ENCODE measurements at places on chromosomes 12 and 14.
A peak's percentile ranks its signal among the peaks of the same experiment; 100 is the strongest.

- DNase-seq = no peak
These were observed 119.4 kb downstream of the KTN1 start for GRCh38 chr14:55699131-55700057.

GRCh38 chr12:32379213-32379612, 20.1 kb upstream of the FGD4 start:
- no peak for DNase-seq

DNA sequence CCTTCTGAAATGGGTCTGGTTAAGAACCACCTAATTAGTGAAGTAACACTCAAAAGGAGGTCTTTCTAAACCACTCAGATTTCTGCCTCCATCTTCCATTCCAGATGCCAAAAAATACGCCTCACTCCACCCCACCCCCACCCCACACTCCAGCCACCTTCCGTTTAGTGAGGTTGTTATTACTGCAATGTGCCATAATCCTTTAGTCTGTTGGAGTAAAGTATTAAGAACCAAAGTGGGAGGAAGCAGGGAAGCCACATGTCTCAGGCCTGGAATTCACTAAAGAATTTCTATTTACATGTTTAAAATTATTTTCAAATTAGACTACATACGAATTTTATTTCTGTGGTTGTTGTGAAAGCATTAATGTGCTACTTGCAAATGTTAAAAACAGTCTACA, 7.4 kb downstream of the KIF21A start:
- no peak for DNase-seq

DNA sequence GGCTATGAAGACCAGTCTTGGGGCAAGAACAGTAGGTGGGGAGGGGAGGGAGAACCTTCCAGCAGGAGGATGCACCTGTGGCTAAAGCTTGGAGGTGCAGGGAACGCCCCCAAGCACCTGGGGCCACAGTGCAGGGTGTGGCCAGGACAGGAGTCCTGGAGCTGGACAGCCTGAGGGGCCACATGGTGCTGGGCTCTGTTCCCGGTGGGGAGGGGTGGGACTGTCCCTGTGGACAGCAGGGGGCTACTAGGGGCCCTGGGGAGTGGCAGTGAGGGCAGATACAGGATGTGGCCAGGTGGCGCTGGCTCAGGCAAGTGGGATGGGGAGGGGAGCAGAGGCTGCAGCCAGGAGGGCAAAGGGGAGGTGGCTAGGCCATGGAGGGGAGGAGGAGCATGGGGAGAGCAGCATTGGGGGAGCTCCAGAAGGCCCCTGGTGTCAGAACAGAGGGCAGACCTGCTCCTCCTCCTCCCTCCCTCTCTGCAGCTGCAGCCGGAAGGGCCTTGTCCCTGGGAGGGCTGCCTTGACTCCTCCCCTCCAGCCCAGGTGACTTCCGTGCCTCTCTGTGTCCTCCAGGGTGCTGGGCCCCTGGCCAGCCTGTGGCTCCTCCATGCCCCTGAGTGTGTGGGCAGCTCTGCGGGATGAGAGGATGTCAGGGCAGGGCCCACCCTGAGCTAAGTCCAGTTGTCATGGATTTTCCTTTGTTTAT, 68.4 kb upstream of the DLK1 start:
- no peak for DNase-seq

GRCh38 chr12:108616941-108617858, 16.5 kb downstream of the SELPLG start:
- DNase-seq = peak; percentile 23

GRCh38 chr12:57940052-57940914, 1.1 kb upstream of the ATP23 start:
- DNase-seq = no peak

DNA sequence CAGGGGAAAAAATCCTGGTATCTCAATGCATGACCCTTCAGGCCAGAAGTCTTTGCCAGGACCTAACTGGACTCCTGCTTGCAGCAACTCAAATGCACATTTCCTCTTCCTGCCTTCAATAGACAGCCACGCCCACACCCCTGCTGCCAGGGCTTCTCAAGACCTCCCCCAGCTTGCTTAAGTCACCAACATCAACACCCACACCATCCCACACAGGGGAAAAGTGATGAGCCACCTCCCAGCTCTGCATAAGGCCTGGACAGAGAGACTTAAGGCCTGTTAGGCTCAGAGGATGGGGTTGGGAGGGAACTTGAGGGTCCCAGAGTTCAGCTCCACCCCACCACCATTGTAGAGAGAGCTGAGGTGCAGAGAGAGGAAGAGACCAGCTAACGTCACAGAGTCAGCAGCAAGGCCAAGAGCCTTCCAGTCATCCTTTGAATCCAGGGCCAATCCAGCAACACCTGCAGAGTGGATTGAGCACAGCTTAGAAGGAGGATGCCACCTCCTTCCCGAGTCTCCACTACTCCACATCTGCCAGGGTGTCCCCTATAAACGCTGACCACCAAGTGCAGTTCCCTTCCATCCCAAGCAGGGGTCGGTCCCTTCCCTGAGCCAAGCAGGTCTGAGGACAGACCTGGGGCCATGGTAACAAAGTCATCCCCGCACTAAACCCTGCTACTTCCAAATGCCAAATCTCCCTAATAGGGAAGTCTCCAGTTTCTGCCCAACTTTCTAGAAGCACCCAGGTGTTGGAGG, 50.0 kb downstream of the KDM2B start:
- DNase-seq = peak; percentile 85

DNA sequence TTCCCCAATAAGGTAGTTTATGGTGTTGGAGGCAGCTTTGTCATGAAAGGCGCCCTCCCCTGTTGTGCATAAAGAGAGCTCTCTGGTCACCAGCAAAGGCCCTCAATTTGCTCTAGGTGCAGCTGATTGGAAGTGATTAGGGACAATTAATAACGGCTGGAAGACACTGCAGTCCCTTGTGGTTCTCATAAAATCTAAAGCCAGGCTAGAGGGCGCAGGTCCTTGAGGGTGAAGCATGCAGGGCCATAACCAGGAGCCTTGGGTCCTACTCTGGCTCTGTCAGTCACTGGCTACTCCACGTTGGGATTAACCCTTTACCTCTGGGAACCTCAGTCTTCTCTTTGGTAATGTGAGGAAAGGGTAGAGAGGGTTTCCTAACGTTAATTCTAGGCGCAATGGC, 1.9 kb downstream of the DAAM1 start:
- DNase-seq = peak; percentile 38

GRCh38 chr12:15546102-15546701, 223.9 kb downstream of the PTPRO start:
- peak; percentile 76 for DNase-seq

DNA sequence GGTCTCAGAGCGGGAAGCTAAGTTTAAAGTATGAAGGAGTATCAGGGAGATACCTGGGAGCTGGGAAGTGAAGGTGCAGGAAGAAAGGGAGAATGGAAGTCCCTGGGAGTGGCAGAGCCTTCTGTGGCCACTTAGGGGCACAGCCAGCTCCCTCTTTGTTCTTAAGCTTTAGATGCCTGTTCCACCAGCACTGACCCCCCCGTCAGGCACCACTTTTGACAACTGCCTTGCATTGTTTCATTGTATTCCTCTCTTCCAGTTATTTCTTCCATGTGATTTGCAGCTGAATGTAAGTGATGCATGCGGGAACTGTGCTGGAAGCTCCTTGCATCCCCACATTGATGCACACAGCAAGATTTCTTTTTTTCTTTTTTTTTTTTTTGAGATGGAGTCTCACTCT, 2.6 kb downstream of the GALNT16 start:
- no peak for DNase-seq

- no peak for DNase-seq
These were observed 34.5 kb downstream of the PRKCH start for GRCh38 chr14:61355892-61356325.

- DNase-seq = peak; percentile 86
These were observed 50.3 kb upstream of the SRSF5 start for GRCh38 chr14:69716478-69717187.

- DNase-seq = no peak
These were observed 65.8 kb upstream of the RASSF3 start for GRCh38 chr12:64544371-64545080.

DNA sequence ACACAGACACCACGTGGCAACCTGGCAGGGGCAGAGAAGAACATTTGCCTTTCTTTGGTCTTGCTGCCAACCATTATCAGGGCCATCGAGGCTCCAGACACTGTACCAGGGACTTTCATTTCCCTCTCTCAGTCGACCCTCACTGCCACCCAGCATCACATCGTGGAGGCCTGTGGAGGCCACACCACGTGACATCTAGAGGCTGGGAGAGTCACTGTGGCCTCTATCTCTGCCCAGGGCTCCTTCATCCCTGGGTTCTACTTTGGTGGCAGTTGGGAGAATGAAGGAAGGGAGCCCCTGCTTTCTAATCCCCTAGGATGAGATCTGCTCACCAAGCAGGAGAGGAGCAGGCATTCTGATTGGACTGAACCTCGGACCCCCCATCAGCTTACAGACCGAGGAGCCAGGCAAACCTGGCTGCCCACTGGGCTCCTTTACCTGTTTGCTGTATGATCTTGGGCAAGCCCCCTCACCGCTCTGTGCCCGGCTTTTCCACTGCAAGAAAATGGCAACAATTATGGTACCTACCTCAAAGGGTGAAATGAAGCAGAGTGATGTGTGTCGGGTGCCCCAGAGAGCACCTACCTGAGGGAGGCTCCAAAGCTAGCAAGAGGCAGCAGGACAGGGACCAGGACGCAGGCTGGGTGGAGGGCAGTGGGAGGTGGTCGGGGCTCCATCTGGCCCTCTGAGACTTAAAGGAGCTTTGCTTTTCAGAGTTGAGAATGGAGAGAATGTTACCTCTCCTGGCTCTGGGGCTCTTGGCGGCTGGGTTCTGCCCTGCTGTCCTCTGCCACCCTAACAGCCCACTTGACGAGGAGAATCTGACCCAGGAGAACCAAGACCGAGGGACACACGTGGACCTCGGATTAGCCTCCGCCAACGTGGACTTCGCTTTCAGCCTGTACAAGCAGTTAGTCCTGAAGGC, 1.8 kb downstream of the SERPINA3 start:
- DNase-seq = no peak

GRCh38 chr12:52182898-52183543, 8.8 kb downstream of the KRT80 start:
- DNase-seq = no peak

DNA sequence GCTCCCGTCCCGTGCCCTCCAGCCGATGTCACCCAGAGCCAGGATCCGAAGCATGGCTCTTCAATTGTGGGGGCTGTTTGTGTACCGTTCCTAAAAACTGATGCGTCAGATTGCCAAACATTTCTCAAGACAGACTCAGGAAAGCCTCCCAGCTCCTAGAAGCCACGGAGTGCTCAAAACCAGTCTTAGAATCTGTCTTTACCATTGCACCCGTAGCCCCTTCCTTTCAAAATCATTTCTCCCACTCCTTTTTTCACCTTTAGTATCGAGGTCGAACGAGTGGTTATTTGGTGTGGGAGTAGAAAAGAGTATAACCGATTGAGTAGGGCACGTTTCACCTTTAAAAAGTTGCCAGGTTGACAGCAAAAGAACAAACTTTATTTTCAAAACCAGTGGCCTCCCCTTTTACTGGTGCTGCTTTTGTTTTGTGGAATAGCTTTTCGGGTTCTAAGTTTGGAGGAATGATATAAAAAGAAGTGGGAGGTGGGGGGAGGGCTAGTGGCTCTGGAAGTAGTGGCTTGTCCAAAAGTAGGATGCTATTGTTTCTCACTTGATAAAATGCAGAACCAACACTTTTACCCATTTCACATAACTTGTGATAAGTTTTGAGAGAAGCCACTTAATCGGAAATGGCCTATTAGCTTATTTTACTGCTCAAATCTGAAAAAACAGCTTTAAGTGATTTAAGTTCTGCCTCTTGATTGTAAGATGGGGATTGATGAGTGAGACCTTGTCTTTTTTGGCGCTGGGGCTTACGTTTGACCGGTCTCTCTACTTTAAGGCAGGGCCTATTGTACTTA, 803 bp downstream of the STK38L start:
- DNase-seq = peak; percentile 52

DNA sequence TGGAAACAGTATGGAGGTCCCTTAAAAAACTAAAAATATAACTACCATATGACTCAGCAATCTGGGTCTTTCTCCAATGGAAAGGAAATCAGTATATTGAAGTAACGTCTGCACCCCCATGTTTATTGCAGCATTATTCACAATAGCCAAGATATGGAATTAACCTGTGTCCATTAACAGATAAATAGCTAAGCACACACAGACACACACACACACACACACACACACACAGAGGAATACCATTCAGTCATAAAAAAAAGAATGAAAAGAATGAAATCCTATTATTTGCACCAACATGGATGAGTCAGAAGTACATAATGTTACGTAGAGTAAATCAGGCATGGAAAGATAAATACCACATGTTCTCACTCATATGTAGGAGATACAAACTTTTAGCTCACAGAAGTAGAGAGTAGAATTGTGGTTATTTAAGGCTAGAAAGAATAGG, 4.7 kb downstream of the KLRK1 start:
- no peak for DNase-seq

DNA sequence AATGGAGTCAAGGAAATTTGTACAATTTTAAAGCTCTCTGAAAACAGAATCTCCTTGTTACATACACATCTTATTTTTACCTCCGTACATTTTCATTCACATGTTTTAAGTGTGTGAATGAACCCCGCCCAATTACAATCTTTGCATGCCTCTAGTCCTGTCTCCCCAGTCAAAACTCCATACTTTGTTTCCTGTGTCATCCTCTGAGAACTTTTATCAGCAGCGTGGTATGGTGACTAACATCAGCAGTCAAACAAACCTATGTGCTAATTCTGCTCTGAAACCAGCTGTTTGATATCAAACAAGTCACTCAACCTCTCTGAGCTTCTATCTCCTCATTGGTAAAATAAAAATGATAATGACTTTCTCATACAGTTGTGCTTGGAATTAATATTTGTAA, 15.8 kb upstream of the ERGIC2 start:
- DNase-seq = no peak

DNA sequence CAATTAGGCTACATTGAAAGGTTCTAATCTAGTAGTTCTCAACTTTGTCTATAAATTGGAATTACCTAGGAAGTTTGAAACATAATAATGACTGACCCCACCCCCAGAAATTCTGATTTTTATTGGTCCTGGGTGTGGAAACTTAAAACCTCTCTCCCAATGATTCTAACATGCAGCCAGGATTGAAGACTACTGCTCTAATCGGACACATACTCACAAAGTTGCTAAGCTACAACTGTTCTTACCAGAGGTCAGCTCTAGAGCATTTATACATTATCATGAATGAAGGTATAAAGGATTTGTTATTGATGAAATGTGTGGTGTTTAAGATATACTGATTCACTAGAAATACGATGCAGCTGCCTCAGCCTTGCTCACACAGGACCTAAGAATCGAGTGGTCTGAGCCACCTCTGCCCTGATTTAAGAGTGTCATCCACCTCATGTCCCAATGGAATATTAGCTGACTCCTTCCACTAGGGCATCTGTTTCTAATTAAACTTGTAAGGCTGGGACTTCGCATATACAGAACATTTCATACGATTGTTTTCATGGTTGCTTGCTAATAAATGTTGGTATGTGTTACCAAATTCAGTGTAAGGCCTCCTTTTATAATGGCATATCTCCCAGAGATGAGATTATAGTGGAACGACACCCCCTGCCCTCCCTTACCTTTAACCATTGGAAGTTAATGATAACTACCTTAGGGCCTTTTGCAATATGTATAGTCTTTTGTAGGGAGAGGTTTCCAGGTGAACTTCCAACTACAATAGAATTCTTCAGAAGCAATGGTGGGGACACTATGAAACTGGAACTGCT, 410.8 kb upstream of the PDE3A start:
- no peak for DNase-seq

GRCh38 chr14:92649934-92650545, 98.4 kb downstream of the LGMN start:
- DNase-seq = peak; percentile 98
